Stimulated activated CD4-positive, alpha-beta T cell treated with anti-CD3 and anti-CD28 coated beads, TNF-alpha, amount 100 ng/mL, for 48 hours (primary cell): ENCODE measurements at places on chromosomes 11 and 22.

- DNase-seq, result no peak
These were observed 4.3 kb upstream of the PATZ1 start for GRCh38 chr22:31350410-31350863.

- DNase-seq, result no peak
These were observed 12.6 kb upstream of the VSIG10L2 start for GRCh38 chr11:125933030-125933813.

GRCh38 chr11:72743321-72744221, 8.6 kb downstream of the ARAP1 start:
- DNase-seq, result no peak

- DNase-seq, result no peak
These were observed 4.2 kb upstream of the SYT8 start for GRCh38 chr11:1830322-1831223.

DNA sequence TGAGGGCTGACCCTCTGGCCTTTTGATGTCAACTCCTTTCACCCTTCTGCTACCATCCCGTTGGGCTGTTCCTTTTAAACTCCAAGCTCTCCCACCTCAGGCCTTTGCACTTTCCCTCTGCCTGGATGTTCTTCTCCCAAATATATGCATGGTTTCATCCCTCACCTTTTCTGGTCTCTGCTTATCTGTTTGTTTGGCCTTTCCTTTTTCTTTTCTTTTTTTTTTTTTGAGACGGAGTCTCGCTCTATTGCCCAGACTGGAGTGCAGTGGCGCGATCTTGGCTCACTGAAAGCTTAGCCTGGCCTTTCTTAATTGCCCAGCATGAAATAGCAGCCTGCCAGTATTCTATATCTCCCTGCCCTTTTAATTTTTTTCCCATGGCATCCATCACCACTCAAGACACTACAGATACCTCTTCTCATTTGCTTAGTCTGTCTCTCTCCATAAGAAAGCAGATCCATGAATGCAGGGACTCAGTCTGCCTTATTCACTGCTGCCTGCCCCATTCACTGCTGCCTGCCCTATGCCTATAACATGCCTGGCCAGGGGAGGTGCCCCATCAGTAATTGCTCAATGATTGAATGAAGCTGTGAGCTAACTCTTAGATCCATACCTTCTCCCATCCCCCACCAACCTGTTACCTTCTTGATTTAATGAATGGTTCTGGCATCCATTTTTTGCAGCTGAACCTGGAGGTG, 58.4 kb upstream of the CLTCL1 start:
- no peak for DNase-seq

DNA sequence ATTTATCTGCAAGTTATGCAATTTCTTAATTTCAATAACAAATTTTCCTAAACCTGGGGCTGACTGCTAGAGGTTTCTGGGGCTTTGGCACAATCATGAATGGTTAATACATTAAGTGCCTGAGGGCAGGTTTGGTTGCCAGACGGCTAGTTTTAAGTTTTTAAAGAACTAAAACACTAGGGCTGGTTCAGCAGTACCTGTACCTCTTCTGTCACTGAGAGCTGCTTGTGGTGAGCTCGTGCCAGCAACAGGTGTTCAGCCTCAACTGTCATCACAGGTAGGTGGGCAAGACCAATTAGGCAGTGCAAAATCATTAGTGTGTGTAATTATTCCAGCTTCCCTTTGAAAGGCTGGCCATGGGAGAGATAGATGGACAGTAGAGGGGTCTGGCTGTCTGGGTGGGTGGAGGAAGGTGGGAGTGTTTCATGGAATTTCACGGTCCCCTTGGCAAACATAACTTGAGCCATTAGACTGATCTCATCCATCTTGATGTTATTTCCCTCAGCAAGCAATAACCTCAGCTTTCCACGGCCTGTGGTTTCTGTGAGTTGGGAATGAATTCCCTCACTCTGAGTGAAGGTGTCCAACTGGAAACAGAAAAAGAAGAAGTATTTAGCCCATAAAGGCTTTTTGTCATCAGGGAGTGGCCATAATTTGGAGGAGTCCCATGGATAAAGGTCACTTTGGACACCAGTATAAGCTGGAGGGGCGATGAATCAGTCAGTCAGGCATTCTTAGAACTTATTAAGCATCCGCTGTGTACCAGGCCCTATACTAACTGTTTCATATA, 114.8 kb downstream of the SNX19 start:
- DNase-seq, result no peak

DNA sequence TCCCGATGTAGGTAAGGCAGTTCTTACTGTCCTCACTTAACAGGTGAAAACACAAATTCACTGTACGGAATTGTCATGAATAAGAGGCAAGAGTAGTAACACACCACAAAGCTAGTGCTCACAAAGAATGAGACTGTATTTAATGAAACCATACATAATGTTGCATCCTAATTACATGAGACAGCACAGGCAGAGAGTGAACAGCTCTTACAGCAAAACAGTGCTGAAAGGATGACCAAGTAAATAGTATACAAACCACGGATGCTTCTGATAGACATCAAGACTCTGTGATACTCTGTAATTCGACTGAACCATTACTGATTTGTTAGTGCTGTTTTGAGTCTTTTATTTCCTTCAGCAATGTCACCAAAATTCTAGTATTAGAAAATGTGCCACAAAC, 282.3 kb downstream of the TTC28 start:
- DNase-seq, result no peak

DNA sequence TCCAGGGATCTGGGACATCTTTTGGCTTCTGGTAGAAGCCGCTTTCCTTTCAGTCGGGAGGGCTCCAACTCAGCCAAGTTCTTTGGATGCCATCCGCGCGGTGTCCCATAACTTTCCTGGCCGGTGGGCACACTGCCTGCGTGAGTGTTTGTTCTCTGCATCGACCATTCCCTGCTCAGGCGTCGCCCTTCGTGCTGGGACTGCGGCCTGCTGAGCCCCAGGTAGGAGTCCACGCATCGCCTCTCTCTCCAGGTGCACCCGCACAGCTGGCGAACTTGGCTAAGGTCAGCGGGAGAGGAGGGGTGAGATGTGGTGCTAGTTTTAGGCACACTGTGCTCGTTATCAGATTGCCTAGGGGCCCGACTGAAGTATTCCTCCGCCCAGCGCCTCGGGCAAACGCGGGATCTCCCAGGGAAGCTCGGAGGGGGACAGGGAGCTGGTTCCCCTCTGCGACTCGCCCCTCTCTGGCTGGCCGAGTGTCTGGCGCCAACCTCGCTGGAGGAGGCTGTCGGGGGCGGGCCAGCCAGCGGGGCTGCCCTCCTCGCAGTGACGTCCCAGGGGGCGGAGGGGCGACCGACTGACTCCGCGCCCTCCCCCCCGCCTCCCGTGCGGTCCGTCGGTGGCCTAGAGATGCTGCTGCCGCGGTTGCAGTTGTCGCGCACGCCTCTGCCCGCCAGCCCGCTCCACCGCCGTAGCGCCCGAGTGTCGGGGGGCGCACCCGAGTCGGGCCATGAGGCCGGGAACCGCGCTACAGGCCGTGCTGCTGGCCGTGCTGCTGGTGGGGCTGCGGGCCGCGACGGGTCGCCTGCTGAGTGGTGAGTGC, at the start of gene LAYN:
Gene LAYN (plus strand): TSS at position 607 of the 823 bp plus-strand sequence. CDS start 124 bp downstream, at position 731.
- DNase-seq, result no peak

GRCh38 chr22:40434745-40435144, 64.4 kb downstream of the SGSM3 start:
- DNase-seq, result no peak

DNA sequence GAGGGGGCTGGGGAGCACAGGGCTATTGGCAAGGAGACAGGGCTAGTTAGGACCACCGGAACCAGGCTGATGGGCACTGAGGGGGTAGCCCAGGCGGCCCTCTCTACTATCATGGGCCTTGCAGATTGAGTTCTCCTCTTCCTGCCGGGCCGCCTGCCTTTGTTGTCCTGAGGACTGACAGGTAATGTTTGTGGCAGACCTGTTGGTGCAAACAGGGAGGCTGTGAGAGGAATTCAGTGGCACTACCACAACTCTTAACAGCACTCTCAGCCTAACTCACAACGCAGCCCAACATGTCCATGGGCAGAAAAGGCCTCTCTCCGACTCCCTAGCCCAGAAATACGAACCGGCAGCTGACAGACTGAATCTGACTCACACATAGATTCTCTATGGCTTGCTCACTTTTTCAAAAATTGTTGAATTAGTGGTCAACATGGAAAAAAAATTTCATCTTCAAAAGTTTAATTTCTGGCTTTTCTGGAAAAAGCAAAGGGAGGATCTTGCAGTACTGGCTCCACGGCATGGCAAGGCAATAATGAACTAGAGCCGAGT, 11.4 kb downstream of the KCNJ5 start:
- DNase-seq, result no peak

GRCh38 chr11:130916238-130916855, at the start of gene SNX19:
SNX19 (minus strand) TSS chr11:130916479; CDS start chr11:130915939, 540 bp downstream.
- peak; percentile 81 for DNase-seq

DNA sequence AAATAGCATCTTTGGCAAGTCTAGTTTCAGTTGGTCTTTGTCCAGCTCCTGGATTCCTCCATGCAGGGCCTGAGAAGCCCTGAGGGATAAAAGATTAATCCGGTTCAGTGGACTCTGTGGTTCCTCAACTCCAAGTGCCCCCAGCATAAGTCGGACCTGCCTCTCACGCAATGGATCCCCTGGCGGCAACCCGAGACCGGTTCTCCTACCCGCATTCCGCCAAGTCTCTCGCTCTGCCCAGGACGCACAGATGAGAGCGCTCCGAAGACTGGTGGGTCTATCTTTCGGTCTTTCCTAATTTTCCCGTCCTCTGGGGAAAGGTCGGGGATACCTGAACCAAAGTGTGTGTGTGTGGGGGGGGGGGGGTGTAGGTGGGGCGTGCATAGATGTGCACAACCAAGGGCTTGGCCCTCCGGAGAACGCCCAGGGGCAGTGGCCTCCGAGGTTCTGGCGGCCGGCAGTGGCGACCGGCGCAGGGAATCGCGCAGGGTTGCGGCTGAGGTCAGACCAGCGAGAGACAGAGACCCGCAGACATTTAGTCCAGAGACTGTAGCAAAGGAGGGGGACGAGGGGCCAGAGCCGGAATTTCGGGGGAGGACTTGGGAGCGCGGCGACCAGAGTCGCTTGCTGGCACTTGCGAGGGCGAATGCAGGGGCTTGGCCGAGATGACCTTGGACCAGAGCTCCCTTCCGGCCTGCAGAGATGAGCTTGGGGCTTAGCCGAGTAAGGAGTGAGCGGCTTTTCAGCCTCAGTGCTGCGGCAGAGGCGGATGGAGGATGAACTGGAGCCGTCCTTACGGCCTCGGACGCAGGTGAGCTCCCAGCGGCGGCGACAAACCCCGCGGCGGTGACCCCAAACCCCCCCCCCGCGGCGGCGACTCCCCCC, 712 bp upstream of the SLC2A11 start:
- DNase-seq, result no peak

GRCh38 chr11:37988031-37988430, 1390.0 kb upstream of the RAG2 start:
- DNase-seq, result no peak

GRCh38 chr11:112176077-112176476, 765 bp downstream of the BCO2 start:
- DNase-seq, result no peak

GRCh38 chr22:30234786-30235470, 11.6 kb downstream of the LIF start:
- DNase-seq, result no peak

- peak; percentile 14 for DNase-seq
These were observed 2.3 kb downstream of the ATM start for GRCh38 chr11:108224911-108225786.

DNA sequence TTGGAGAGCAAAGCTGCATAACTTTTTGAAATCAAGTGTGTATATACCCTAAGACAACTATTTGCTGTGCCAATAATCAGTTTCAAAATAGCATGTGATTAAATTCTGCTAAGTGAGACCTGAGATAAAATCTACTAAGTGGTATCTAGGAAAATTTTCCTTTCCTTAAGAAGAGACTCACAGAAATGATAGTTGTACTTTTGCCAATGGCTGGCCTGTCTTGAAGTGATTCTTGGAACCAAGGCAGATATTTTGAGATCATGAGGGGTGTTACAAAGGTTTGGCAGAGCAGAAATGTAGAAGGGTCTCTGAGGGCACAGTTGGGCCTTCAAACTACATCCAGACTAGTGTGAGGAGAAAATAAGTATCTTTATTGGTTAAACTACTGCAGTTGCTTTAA, 902.6 kb upstream of the TENM4 start:
- DNase-seq, result no peak

DNA sequence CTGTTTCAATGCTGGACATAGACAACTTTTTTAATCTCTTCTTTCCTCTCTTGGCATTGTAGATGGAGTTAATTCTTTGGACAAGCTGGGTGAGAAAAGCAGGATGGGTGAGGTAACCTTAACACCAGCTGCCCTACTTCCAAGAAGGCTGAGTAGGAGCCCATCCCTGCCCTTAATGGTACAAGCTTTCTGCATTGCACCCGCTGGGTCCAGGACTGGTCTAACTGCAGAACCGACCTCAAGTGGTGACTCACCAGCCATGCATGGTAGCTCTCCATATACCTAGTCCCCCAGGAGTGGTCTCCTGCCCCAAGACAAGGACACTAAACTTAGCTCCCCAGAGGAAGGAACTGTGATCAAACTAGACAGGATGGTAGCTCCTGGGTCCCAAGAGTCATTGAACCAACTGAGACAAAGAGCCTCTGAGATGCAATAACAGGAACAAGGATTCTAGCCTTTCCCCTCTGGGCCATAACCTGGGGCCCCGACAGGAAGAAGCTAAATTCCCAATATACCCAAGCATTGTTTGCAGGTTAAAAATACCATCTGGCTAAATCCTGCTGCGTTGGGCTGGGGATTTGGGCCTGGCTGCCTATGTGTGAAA, 32.1 kb downstream of the RPL27A start:
- no peak for DNase-seq

GRCh38 chr22:24427500-24428164, at the start of gene ADORA2A:
ADORA2A (plus strand) TSS chr22:24427599; CDS start chr22:24433405, 5,806 bp downstream.
- peak; percentile 82 for DNase-seq

DNA sequence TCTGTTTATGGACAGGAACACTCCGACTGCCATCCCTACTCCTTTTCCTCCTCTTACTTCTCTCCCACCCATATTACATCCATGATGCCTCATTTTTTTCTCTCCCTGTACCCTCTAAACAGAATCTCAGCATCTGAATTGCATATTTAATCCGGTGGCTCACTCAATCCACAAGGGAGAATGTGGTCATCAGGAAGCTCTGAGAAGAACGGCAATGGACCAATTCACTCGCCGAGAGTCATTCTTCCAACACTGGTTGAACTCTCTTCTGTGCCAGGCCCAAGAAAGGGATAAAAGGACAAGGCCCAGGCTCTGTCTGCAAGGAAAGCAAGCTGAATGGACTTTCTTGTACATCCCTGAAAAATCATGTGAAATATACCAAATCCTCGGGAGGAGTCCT, 15.9 kb downstream of the MAP6 start:
- no peak for DNase-seq
